ENCODE measurements at places on chromosomes 6 and 20. TPM values are rescaled to one million over a fixed set of nuclear protein-coding genes. Genes with fewer than 3 reads are reported as not detected.

SLCO4A1 gene
- total RNA-seq: 30.7 TPM

OR2H1 gene
- total RNA-seq: not detected

GNAS gene
- total RNA-seq: 297 TPM

MAS1 gene
- not detected for total RNA-seq

SRMS gene
- not detected for total RNA-seq

BPIFB4 gene
- total RNA-seq: not detected

IL17A gene
- not detected for total RNA-seq

RAB44 gene
- not detected for total RNA-seq

OR12D3 gene
- not detected for total RNA-seq

HLA-DOB gene
- not detected for total RNA-seq

RTN4IP1 gene
- 9.9 TPM for total RNA-seq

PNLDC1 gene
- total RNA-seq: not detected

RAET1L gene
- total RNA-seq: 3.1 TPM

HCK gene
- not detected for total RNA-seq

HMGCLL1 gene
- total RNA-seq: 0.69 TPM

PRELID3B gene
- total RNA-seq: 133 TPM

ATP9A gene
- 33.0 TPM for total RNA-seq

CYP24A1 gene
- 15.5 TPM for total RNA-seq

SPATA2 gene
- total RNA-seq: 5.7 TPM

SDHAF4 gene
- 7.7 TPM for total RNA-seq

SYTL3 gene
- 10.3 TPM for total RNA-seq

POU5F1 gene
- 11.3 TPM for total RNA-seq

SERINC1 gene
- 314 TPM for total RNA-seq

MATN4 gene
- not detected for total RNA-seq

FARS2 gene
- 27.9 TPM for total RNA-seq

LAMA4 gene
- 8.2 TPM for total RNA-seq

PRICKLE4 gene
- total RNA-seq: 0.52 TPM

SCRT2 gene
- total RNA-seq: not detected

TMEM200A gene
- 3.7 TPM for total RNA-seq

GRIK2 gene
- total RNA-seq: 0.40 TPM

GSTA1 gene
- 0.15 TPM for total RNA-seq

TREM1 gene
- not detected for total RNA-seq
